ENCODE measurements at places on chromosomes 12 and 14.

DNA sequence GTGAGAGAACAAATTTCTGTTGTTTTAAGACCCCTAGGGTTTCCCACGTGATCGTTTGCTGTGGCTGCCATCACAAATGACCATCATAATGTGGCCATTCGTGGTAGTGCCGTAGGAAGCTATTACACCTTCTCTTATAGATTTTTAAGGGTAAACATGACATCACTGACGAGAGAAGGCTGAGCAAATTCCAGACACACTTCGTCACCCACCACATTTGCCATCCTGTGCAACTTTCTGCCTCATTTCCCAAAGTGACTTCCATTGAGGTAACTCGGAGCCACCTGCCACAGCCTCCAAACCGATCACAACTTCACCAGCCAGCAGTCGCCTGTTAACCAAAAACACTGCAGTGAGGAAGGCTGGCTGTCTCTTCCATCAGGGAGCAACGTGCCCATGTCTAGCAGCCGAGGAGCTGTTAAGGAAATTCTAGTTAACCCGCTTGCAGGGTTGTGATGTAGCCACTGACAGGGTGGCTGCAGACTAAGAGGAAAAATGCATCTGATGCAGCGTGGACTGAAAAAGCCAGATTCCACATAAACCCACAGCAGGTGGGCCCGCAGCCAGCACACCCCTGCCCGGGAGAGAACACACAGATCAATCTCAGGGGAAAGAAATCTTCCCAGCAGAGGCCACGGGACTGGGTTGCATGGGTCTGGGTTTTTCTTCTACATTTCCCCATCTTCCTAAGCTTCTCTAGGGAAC, 44.6 kb downstream of the CCDC85C start:
- DNase-seq: no peak

GRCh38 chr14:21406213-21406612, 22.4 kb upstream of the SUPT16H start:
- no peak for DNase-seq

- no peak for DNase-seq
Observed at GRCh38 chr14:71339650-71340415, 432.6 kb downstream of the PCNX1 start.

DNA sequence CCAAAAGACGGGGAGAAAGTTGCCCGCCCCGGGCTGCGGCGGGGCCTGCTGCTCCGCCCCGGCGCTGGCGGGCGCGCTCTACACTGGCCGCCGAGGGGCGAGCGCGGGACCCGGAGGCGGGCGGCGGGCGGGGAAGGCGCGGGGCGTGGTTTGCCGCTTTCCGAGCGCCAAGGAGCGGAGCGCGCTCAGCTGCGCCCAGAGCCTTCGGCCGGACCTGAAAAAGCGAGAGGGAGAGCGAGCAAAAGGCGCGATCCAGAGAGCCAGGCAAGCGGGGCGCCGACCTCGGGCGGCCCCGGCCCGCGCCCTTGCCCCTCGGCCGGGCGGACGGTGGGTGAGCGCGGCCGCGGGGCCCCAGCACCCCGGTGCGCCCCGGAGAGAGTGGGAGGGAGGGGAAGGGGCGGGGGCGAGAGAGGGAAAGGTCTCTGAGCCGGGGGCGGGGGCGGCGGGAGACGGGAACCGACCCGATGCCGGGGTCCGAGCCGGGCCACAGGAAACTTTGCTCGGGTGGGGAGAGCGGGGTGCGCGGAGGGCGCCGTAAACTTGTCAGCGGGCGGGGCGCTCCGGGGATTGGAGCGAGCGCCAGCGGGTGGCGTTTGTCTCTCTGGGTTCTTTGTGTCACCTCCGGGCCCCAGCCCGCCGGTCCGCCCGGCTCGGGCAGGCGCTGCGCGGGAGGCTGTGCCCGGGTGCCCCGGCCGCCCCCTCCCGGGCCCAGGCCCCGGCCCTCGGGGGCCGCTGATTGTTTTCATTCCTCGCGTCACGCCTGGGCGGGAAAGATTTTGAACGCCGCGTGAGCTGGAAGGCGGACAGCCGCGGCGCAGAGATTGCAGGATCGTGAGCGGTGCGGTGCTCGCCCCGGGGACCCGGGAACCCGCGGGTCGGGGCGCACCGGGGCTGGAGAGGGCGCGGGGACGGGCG, at the start of gene SYNE2:
SYNE2 (plus strand) TSS at position 188 of the 915 bp plus-strand sequence. CDS start 56,145 bp downstream, outside the sequence.
- no peak for DNase-seq

DNA sequence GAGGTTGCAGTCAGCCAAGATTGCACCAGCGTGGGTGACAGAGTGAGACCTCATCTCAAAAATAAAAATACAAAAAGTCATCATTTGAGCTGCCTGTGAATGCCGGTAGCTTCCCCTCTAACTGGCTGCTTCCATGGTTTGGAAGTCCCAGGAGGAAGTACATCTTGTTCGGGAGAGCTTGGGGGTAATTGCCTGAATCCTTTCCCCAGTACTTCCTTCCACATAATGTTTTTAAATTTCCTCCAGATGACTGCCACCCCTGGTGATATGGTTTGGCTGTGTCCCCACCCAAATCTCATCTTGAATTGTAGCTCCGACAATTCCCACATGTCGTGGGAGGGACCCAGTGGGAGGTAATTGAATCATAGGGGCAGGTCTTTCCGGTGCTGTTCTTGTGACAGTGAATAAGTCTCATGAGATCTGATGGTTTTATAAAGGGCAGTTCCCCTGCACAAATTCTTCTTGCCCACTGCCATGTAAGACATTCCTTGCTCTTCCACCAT, 87.2 kb downstream of the SPRING1 start:
- no peak for DNase-seq

- no peak for DNase-seq
Observed at GRCh38 chr12:67633024-67633610, 15.4 kb upstream of the DYRK2 start.

DNA sequence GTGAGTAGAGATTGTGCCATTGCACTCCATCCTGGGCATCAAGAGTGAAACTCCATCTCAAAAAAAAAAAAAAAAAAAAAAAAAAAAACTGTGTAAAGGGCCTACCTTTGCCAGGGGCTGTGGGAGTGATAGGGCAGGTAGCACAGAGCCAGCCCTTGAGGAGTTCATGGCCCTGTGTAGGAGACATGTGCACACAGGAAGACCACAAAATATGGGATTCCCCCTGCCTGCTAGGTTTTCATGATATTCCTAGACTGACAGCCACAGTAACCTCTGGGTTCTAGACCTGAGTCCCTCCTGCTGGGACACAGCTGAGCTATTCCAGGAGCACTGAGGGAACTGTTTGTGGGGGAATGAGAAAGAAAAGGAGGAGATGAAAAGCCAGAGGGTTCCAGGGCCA, 8.3 kb upstream of the SPTSSA start:
- no peak for DNase-seq

DNA sequence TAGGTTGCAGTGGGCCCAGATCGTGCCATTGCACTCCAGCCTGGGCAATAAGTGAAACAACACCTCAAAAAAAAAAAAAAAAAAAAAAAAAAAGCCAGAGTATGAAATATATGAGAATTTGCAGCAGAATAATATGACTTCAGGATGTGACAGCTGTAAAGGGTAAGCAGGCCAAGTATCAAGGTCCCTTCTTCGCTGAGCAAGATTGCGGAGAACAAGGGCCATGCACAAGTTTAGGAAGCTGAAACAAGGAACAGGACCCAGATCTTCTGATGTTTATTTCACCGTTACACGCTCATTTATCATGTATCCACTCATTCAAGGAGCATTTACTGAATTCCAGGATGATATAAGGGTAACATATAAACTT, 659 bp upstream of the FOXJ2 start:
- DNase-seq: no peak

DNA sequence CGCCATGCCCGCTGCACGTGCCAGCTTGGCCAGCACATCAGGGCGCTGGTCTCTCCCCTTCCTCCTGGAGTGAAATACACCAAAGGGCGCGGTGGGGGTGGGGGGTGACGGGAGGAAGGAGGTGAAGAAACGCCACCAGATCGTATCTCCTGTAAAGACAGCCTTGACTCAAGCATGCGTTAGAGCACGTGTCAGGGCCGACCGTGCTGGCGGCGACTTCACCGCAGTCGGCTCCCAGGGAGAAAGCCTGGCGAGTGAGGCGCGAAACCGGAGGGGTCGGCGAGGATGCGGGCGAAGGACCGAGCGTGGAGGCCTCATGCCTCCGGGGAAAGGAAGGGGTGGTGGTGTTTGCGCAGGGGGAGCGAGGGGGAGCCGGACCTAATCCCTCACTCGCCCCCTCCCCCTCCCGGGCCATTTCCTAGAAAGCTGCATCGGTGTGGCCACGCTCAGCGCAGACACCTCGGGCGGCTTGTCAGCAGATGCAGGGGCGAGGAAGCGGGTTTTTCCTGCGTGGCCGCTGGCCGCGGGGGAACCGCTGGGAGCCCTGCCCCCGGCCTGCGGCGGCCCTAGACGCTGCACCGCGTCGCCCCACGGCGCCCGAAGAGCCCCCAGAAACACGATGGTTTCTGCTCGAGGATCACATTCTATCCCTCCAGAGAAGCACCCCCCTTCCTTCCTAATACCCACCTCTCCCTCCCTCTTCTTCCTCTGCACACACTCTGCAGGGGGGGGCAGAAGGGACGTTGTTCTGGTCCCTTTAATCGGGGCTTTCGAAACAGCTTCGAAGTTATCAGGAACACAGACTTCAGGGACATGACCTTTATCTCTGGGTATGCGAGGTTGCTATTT, 914 bp upstream of the CCND2 start:
- peak; percentile 71 for DNase-seq

GRCh38 chr12:27541031-27541719, 17.2 kb downstream of the PPFIBP1 start:
- no peak for DNase-seq

- no peak for DNase-seq
Observed at GRCh38 chr14:80278293-80279023, 67.2 kb upstream of the DIO2 start.

DNA sequence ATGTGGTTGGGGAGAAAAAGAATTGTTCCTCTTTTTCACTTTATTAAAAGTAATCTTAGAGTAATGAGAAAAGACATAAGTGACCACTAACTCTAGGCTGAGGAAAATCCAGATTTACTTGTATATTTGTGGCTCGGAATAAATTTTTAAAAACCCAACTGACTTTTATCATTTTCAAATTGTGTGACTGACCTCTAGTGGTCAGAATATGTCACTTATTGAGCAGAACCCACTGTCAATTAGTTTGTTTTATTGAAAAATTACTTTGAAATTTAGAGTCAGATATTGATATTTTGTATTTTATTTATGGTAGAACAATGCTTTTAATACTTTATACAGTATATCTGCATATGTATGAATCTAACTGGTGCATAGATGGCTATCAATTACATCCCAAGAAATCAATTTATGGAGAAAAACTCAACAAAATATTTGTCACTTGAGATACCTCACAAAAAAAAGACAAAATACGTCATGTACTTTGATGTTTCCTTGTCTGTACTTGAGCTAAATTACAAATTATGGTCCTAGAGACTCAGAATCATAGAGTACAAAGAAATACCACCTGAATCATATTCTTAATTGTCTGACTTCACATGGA, 229.4 kb downstream of the CNTN1 start:
- DNase-seq: no peak

DNA sequence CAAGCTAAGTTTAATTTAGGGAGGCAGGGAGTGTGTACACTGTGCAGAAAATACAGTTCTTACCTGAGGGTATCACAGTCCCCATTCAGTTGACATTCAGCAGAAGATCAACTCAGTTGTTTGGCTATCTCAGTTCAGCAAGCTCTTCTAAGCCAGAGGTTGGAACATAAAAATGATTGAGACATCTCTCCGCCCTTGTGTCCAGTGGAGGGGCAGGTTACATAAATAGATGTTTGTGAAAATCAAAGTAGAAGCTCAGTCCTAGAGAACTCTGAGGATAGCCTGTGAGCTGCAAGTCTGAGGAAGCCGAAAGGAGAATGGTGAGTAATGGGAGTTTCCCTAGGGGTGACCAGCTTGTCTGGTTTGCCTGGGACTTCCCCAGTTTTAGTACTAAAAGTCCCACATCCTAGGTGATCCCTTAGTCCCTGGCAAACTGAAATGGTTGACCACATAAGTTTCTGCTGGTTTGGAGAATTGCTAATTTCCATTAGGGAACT, 251.4 kb upstream of the ATP2B1 start:
- DNase-seq: no peak

DNA sequence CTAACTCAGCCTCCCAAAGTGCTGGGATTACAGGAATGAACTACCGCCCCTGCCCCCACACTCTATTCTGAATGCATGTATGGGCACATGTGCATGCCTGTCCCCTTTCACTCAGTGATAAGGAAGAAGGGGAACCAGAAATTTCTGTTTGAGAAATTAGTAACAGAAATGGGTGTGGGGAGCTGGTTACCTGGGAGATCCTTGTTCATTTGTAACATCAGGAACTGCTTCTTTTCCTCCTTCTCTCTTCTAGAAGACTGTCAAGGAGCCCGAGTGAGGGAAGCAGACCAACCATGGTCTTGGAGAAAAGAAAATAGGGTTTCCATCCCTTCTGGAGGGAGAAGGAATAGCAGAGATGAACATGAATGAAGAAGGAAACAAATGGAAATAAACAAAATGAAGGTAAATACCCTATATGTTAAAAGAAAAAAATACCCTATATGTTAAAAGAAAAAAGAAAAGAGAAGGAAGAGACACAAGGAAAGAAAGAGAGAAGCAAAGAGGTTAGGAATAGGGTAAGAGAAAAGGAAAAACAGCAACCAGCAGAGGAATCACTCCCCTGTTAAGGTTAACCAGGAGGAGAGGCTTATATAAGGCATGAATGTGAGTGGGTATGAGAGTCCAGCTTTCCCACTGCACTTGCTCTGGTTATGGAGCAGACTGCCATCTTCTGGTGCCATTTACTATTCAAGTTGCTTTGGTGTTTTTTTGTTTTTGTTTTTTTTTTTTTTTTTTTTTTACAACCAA, 3.3 kb downstream of the PPP1R3E start:
- DNase-seq: no peak

DNA sequence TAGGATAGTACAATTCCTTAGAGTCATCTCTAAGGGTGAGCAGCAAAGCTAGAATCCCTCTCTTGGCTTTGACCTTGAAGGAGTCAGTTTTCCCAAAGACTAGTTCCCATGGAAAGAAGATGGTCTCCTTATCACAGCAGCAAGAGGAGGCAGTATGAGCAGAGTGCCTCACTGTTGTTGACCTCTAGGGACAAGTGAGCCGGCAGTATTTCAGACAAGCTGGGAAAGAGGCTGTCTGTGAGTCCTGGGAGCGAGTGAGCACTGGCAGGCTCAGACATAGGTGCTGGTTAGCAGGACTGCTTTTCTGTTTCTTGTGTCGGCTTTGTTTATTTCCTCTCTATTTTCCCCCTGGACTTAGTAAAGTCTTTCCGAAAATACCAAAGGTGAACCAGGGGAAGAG, 60.7 kb downstream of the NTF3 start:
- no peak for DNase-seq

DNA sequence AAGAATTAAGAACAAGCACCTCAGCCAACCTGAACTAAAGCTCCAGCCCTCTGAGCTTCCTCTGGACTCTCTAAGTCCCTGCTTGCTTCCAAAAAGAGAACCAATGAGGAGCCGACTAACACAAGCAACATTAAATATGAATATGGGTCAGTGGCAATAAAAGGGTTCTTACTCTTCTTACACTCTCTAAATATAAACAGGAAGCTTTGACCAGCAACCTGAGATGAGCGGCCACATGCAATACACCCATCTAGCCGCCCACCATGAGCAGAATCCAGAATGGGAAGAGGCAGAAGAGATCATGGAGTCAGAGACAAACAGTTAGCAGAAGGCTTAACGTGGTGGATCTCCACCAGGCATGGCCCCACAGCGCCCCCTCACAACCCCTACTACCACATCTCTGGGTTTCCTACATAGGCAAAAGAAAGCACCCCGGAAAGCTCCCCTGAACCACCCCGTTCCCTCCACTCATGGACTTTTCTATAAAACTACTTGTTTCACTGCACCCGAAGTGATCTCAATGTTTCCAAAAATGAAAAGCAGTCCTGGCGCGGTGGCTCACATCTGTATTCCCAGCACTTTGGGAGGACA, 59.4 kb downstream of the TTC7B start:
- no peak for DNase-seq

GRCh38 chr14:32913725-32914124, 25.0 kb upstream of the NPAS3 start:
- DNase-seq: no peak
